ENCODE measurements at places on chromosomes 6 and 20. TPM values are rescaled to one million over a fixed set of nuclear protein-coding genes. Genes with fewer than 3 reads are reported as not detected.

The MSH5 gene
- total RNA-seq, result 23.5 TPM

The TBCC gene
- 30.6 TPM for total RNA-seq

The DSP gene
- 4.2 TPM for total RNA-seq

The LRRN4 gene
- total RNA-seq, result not detected

The CCN5 gene
- total RNA-seq, result 15.0 TPM

The TRIM26 gene
- total RNA-seq, result 40.3 TPM

The C20orf202 gene
- total RNA-seq, result not detected

The HS3ST5 gene
- total RNA-seq, result 0.28 TPM

The PRDM13 gene
- not detected for total RNA-seq

The KIF13A gene
- 55.3 TPM for total RNA-seq

The ID4 gene
- total RNA-seq, result 9.1 TPM

The CDSN gene
- not detected for total RNA-seq

The CYP24A1 gene
- not detected for total RNA-seq

The TPBG gene
- total RNA-seq, result 6.1 TPM

The SEL1L2 gene
- not detected for total RNA-seq

The MAPK14 gene
- total RNA-seq, result 91.1 TPM

The SLA2 gene
- total RNA-seq, result 0.54 TPM

The RRAGD gene
- 11.8 TPM for total RNA-seq

The DPPA5 gene
- not detected for total RNA-seq

The COL11A2 gene
- total RNA-seq, result not detected

The SLC52A3 gene
- total RNA-seq, result 0.16 TPM

The NRSN1 gene
- 5.4 TPM for total RNA-seq

The OOEP gene
- not detected for total RNA-seq

The QKI gene
- total RNA-seq, result 139 TPM

The TRIM40 gene
- total RNA-seq, result not detected

The HLA-DQA2 gene
- total RNA-seq, result 1.7 TPM

The ME1 gene
- total RNA-seq, result 16.9 TPM

The RIPPLY2 gene
- total RNA-seq, result not detected

The OR2B6 gene
- not detected for total RNA-seq

The FAM83D gene
- total RNA-seq, result 18.9 TPM

The HNF4A gene
- 1.1 TPM for total RNA-seq

The OR11A1 gene
- not detected for total RNA-seq

The SYCP2 gene
- 7.8 TPM for total RNA-seq

The FYN gene
- 56.9 TPM for total RNA-seq
